ENCODE measurements at places on chromosomes 6 and 20. TPM values are rescaled to one million over a fixed set of nuclear protein-coding genes. Genes with fewer than 3 reads are reported as not detected.

GSTA3 gene
- not detected for total RNA-seq

SPATS1 gene
- not detected for total RNA-seq

C6orf141 gene
- 13.2 TPM for total RNA-seq

DNA sequence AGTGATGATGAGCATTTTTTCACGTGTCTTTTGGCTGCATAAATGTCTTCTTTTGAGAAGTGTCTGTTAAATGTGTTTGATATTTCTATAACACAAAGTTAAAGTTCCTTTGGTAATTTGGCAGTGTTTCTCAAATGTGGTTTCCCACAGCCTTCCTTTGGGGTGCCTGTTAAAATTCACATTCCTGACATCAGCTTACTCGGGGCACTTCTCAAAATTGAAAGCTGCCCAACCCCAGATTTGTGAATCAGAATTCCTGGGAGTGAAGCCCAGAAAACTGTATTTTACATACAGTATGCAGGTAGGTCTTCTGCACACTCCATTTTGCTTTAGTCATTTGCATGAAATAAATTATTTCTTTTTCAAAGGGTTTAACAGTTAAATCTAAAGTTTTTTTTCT is 207.9 kb downstream of the GMPR start:
- DNase-seq, result no peak

DNA sequence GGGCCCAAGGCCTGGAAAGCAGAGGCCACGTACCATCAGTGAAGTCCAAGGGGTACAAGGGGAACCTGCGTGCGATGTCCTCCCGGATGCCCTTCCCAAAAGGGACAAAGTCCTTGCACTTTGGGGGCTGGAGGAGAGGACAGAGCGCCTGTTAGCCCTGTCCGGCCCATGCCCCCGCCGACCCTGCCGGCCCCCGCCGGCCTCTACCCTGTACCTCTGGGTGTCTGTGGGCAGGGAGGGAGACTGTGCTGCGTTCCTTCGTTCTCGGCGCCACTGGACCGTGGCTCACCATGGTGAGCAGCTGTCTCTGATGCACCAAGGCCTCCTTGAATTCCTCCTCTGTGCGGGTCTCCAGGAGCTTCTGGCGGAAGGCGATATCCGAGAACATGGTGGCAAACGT is 7.9 kb downstream of the SLC4A11 start:
- no peak for DNase-seq

- no peak for DNase-seq
These were observed 136.6 kb downstream of the DTNBP1 start for GRCh38 chr6:15526212-15526701.

DNA sequence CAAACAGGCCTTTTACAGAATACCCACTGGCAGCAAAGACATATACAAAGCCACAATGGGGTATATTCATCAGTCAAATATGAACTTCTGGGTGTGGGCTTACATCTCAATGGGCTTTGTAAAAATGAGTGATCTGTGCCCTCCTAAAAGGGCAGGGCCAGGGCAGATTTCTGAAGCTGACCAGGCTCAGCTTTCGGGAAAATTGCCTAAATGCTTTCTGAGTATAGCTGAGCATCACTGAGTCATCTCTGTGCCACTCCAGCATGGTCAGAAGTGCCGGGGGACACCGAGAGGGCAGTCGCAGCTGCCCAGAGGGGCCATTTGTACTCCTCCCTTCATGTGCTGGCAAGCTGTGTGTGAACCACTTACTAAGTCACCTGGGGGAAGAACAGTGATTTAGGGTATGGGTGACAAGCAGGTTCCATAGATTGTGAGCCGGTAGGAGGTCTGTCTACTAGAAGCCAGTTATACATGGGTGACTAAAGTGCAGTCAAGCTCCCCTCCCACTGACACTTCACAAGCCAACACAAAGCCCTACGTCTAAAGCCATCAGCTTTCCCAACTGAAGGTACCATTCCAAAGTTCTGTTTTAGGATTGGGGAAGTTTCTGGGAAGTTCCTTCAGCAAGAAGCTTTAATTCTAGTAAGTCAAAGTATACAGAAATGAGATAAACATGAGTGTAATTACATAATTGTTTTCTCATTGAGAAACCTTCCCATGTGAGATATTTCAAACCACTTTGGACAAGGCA is 147.6 kb upstream of the TAB2 start:
- peak; percentile 46 for DNase-seq

DNA sequence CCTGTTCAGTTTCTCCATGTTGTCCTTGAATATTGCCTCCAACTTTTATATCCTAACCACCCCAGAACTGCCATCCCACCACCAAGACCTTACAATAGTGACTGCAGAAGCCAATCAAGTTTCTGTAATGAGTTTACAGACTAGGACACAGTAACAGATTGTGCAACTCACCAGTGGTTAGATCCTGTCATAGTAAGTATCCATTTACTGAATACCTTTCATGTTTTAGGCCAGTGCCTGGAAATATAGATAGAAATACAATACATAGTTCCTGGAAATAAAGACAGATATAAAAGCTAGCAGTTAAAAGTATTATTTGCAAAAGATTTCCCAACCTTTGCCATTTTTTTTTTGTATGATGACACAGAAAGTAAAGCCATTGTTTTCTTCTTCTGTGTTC is 471.8 kb upstream of the BTBD3 start:
- no peak for DNase-seq

DNA sequence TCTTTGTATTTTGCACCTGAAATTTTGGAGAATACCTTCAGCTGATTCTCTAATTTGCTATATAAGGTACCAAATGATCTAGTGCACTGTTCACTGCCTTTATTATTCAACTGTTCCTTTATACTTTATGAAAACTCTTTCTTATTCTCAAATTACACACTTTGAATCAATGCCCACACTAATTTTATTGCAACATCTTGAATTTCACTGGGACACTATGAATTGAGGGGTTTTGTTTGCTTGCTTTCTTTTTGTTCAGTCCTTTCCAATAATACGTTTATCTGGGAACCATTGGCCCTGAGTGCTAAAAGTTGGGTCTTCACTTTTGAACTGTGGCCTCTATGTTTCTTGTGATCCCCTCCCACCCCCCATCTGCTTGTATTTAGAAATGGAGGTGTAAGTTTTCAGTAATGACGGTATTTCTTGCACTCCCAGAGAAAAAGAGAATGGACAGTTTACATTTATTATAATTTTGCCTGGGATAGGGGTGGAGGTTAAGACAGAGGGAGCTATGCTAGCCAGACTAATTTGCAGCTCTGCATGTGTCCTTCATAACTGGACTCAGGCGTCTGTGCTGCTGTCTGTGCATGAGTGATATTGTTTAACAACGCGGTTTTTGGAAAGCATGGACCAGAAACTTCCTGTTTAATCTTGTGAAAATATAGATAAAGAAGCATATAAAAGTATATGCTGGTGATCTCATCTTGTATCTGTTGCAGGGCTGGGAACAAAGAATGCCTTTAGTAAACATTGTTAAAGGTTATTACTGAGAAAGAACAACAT is 98.1 kb downstream of the DNAH8 start:
- peak; percentile 28 for DNase-seq

- no peak for DNase-seq
These were observed 25.2 kb downstream of the PHF3 start for GRCh38 chr6:63660757-63661156.

Measured in Daoy (cell line).